CD4-positive, alpha-beta T cell treated with Interleukin-12 subunit alpha and Interleukin-12 subunit beta, for 1 hour (primary cell): ENCODE measurements at places on chromosomes 1 and 21.

- DNase-seq: no peak
Measured at GRCh38 chr1:177035586-177035985, 128.9 kb downstream of the ASTN1 start.

GRCh38 chr1:200096774-200097173 lies 69.3 kb downstream of the NR5A2 start:
- DNase-seq: no peak

- peak; percentile 20 for DNase-seq
Measured at GRCh38 chr1:197481101-197481500, 213.0 kb downstream of the CRB1 start.

DNA sequence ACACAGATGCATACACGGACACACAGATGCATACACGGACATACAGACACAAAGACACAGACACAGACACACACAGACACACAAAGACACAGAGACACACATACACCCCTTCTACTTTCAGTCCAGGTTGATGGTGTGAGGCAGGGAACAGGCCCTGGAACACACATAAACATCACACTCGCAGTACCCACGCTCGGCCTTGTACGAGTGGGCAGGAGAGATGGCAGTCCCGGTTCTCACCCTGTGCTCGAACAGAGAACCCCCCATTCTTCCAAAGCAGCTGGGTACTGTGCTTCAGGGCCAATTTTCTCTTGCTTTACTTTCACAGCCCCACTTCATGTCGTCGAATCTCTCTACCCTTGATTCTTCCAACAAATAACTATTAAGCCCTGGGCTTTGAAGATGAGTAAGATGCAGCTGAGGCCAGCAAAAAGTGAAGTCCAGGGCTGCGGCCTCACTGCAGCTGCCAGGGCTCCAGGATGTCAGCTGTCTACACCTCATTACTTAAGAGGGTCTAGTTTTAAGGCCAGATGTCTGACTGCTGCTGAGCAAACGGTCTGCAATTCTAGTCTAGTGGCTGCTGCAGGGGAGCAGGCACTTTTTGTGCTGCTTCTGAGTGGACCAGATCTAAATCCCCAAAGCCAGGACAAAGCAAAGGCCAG lies 90.1 kb downstream of the PGBD5 start:
- DNase-seq: no peak

GRCh38 chr21:33290441-33290840 lies 24.3 kb downstream of the IL10RB start:
- DNase-seq: no peak

- DNase-seq: no peak
Measured at GRCh38 chr1:29767088-29767685, 530.9 kb downstream of the PTPRU start.

DNA sequence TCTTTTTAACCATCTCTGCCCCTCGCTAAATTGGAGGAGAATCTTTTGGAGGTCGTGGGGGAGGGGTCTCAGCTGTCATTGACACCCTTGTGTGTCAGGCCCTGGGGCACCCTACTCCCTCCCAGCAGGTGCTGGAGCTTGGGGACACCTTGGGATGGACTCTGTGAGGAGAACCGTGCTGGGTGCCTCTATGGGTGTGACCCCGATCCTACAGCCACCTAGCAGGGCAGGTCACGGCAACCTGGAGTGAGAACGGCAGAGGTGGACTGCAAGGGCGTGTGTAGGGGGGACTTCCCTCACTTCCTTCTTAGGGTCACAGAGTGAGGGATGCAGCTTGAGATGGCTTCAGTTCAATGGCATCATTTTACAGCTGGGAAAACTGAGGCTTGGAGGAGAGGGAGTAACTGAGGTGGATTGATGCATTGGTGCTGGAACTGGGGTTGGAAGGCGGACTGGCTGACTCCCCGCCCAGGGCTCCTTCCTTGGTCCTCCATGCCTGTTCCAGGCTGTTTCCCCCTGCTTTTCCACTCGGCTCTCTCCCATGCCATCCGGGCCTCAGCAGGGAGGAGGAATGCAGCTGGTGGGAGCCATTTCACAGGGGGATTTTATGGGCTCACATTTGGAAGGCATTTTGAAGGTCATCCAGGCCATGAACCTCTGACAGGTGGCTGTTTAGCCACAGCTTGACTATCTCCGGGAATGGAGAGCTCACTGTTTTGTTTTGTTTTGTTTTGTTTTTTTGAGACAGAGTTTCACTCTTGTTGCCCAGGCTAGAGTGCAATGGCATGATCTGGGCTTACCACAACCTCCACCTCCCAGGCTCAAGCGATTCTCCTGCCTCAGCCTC lies 18.8 kb upstream of the ARHGEF10L start:
- no peak for DNase-seq
